ENCODE measurements at places on chromosomes 16 and 17.

DNA sequence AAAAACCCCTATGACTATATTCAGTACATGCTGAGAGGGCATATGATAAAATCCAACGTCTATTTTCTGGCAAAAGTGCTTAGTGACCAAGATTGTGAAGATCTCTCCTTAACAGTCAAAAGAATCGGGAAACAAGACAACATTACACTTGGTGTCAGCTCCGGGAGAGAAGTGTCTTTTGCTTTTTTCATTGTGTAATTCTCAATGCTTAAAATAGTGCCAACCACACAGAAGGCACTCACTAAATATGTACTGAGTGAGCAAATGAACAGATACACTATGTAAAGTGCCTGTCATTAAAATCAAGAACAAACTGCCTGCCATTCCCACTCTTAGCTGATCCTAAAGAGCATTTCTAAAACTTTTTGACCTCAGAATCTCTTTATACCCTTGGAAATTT, 34.1 kb downstream of the VPS53 start:
- no peak for DNase-seq

DNA sequence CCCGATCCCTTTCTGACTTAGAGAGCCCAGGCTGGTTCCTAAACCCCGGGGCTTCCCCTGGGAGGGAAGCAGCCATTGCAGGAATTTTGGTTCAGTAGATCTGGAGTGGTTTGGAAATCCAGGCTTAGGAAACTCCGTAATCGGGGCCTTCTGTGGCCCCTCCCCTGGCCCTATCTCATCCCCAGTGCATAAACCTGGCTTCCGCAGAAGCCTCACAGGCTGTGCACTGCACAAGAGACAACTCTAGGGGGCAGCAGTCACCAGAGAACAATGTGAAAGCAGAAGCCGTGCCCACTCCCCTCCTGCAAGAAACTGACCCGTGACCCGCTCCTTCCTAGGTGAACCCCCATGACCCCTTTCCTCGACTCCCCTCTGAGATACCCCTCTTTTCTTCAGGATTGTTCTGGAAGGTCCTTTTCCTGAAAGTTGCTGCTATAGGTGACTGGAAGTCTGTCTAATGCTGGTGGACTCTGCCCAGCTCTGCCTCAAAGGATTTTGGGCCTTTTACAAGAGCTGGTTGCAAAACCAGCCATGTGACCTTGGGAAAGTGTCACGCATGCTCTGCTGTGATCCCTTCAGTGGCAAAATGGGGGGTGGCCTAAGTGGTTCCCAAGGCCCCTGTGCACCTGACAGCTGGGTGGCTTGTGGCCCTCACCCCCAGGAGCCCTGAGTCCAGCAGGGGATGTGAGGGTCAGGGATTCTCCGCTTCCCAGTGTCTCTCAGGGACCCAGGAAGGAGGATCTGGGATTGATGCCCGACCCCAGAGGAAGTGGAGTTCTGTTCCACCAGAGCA, 14.4 kb downstream of the GUCY2D start:
- DNase-seq, result peak; percentile 14

DNA sequence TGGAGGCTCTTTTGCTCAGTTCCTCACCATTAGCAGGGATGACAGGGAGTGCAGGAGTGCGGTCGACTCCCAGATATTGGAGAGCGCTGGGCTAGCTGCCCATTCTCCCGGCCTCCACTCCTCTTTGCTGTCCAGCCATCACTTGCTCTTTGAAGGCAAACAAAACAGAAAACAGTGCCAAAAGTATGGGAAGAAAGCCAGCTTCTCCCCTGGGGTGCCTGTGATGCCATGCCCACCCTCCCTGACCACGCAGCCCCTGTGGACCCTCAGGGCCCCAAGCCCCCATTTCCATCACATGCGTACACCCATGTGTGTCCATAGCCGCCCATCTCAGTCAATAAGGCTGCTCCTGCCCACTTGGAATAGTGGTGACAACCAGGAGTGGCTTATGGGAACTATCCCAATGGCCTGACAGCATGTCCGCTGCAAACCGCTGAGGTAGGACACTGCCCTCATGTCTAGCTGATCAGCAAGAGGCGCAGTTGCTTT, 30.0 kb downstream of the MAPT start:
- DNase-seq, result no peak

GRCh38 chr17:74005790-74006189, 197.7 kb upstream of the RPL38 start:
- DNase-seq, result no peak

DNA sequence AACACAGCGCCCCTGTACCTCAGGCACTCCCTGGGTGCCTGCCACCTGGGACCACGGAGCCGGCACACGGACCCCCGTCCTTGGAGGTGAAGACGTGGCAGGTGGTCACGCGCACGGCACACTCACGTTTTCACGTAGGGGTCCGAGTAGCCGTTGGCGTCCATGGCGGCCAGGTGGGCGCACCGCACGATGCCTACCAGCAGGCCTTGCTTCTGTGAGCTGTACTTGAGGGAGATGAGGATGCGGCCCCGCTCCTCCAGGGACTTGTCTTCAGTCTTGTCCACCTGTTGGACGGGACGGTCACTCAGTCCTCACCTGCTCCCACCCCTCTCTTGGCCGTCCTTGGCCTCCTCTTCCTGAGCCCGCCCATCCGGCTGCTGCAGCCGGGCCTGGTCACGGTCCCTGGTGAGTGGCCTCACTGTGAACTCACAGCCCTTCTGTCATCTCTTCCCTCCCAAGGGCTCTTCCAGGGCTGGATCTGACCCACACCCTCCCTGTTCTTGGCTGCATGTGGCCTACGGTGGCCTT, 18.8 kb downstream of the SCGB1C2 start:
- no peak for DNase-seq

- peak; percentile 51 for DNase-seq
Measured at GRCh38 chr17:58531661-58532554, 17.5 kb upstream of the MTMR4 start.

GRCh38 chr17:72472106-72472505, 351.3 kb downstream of the SOX9 start:
- DNase-seq, result no peak

DNA sequence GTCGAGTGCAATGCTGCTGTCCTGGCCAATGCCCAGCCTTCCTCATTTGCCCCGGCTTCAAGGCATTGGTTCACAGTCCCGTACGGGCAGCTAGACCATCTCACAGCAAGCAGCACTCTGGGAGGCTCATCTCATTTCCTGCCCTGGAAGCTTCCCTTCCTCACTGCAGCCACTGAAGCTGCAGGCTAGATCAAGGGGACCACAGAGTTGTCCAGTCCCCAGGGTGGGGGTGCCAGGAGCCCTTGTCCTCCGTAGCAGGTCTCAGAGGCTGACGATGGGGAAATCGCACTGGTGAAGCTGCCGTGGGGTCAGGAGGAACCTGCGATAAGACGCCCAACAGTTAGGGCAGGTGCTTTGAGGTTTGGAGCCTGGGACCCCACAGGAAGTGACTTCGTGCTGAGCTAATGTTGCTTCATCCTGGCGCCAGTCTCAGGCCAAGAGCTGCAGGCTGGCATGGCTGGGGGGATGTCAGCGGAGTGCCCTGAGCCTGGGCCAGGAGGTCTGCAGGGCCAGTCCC, at the start of gene SPNS3:
Gene SPNS3 (plus strand): TSS at position 426 of the 517 bp plus-strand sequence. CDS start 28 bp downstream, at position 454.
- DNase-seq, result peak; percentile 82

DNA sequence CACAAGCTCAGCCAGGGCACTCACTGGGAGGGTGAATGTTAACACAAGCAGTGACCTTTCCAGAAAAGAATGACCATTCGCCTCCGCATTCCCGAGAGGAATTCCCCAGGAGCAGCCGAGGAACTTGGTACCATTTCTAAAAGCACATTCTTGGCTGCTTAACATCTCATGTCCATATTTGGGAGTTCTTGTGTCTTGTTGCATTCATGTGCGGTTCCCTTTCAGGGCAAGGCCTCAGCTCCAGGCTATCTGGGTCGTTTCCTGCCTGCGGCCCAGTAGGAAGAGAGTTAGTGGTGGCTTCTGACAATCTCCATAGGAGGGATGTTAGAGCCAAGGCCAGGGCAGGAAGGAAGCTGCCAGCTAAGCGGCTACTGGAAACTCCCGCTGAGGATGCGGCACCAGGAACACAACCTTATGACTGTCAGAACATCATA, 27.8 kb upstream of the MEAK7 start:
- DNase-seq, result no peak

DNA sequence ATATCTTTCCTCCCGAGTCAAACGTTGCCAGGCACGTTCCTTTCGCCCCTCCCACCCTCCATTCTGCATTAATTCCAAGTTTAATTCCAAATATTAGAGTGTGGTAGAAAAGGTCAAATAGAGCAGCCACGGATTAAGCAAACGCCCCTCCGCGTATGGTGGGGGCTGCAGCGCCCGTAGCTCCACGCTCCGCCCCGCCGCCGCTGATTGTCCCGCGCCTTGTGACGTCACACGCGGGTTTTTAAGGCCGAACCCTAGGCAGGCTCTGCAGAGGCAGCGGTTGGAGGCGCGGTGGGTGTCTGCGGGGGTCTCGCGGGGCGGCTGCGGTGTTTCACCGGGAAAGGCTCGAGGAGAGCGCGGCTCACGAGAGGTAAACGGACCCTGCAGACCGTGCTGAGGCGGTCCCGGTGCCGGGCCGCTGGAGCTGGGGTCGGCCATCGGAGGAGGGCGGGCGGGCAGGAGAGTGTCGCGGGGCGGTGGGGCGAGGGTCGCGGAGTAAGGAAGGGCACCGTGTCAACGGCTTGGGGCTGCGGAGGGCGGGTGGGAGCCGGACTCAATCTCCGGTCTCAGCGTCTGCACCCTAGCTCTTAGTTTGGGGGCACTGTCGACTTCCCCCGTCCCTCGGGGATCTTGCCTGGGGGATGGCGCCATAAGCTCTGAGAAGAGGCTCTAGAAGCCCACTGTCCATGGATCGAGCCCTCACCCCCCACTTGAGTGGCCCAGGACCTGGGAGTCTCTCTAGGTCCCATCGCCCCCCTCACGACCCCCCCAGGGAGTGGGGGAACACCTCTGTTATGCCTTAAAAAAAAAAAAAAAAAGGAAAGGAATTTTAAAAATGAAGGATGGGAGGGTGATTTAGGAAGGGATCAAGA, at the start of gene ARL4D:
Gene ARL4D (plus strand): TSS at position 270 of the 872 bp plus-strand sequence. CDS start 740 bp downstream, outside the sequence.
- peak; percentile 82 for DNase-seq

DNA sequence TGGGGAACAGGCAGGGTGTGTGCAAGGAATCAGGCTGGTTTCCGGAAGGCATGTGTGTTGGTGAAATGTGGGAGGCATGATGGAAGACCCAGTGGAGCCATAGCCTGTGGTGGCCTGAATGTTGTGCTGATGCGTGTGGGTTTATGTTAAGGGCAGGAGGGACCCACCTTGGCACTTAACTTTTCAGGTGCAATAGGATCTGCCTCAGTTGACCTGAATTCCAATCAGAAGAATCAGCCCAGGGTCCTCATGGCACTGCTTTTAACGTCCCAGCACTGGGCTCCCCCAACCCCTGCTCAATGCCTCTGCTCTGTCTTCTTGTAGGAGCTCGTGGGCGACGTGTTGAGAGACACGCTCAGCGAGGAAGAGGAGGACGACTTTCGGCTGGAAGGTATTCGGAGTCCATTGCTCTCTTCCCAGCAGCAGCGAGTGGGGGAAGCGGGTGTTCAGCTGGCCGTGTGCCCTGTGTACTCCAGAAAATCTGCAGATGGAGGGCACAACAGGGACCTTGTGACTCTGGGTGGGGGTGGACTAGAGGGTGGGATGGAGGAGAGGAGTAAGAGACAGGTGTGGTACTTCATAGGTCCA, 59.9 kb downstream of the NKD1 start:
- no peak for DNase-seq

DNA sequence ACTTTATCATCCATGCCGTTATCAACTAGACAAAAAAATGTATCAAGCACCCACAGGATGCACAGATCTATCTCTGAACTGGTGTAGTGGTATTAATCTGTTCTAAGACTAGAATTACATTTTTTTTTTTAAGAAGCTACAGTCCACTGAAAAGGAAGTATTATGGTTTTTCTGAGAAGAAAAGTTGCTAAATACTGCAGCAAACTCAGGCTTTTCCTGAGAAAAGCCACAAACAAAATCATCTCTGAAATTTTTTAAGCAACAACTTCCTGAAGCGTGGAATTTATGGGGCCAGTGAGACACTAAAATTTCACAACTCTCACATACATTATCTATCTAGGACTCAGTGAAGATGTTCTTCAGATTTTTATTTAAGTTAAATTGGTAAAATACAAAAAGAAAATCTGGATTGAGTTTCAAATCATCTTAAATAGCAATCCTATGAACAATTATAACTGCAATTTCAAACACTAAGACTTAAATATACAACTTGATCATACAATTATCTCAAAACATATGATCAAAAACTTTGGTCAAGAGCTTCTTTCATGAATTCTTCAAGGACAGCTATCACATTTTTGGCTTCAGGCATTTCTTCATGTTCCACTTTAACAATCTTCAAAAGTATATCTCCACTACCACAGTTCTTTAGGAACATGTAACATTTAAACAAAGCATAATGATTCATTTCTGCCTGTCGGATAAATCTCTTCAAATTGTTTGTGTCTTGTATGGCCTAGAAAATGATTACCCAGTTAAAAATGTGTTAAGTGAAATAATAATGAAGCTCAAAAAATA, 10.5 kb downstream of the C17orf75 start:
- DNase-seq, result no peak

DNA sequence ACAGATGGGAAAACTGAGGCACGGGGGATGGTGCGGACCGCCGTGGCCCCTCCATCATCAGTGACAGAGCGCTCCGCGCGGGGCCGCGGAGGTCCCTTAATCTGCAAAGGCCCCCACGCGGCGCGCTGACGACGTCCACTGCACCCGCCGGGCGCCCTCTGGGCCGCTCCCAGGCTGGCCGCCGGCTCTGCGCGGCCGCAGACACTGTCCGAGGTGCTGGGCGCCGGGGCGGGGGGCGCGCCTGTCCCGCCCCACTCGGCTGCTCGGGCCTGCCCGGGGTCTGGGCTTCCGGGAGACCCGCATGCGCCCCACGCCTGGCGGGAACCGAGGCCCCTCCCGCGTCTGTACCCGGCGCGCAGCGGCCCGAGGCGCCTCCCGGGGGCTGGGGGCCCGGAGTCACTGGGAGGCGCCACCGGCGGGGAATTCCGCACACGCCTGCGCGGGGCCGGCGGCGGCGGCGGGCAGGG, 550 bp upstream of the RNF213 start:
- DNase-seq, result peak; percentile 71

- DNase-seq, result no peak
Measured at GRCh38 chr16:48834576-48834975, 224.6 kb upstream of the N4BP1 start.

DNA sequence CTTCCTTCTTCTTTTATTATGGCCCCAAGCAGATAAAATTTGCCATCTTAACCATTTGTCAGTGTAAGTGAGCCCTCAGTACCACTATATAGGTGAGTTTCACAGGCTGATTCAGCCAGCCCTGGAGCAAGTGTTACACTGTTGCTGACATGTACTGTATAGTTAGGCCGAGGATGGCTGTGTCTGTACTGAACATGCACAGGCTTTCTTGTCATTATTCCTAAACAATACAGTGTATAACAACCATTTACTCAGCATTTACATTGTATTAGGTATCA, 53.7 kb downstream of the AMFR start:
- DNase-seq, result no peak

- peak; percentile 45 for DNase-seq
Measured at GRCh38 chr16:89909777-89910716, 8.6 kb upstream of the MC1R start.

DNA sequence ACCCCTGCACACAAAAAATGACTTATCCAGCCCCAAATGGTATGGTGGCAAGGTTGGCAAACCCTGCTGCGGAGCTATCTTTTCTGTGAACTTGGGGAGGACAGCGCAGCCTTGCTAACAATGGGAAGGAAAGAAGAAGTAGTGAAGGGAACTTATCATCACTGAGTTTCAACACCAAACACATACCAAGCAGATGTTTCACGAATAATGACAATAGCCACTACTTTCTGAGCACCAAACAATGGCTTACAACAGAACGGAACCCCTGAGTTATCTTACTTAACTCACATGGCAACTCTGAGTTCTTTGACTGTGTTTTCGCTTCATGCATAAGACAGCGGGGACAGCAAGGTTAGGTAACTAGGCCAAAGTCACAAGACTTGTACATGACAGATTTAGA, 148.9 kb downstream of the XYLT1 start:
- no peak for DNase-seq

GRCh38 chr17:79887451-79887991, 48.3 kb upstream of the CBX4 start:
- no peak for DNase-seq
